Bronchus fibroblast of lung (primary cell): ENCODE measurements at places on chromosomes 6 and 20. TPM values are rescaled to one million over a fixed set of nuclear protein-coding genes. Genes with fewer than 3 reads are reported as not detected.

DOK5 gene
- total RNA-seq = 7.2 and 9.8 TPM in 2 replicates

ZKSCAN8 gene
- 5.2 and 5.5 TPM in 2 replicates for total RNA-seq

LRFN2 gene
- not detected in 2 replicates for total RNA-seq

C6orf52 gene
- total RNA-seq = 0.84 and 0.89 TPM in 2 replicates

ATP6V1G2 gene
- 1.2 and 2.7 TPM in 2 replicates for total RNA-seq

SAMD3 gene
- not detected in 2 replicates for total RNA-seq

IYD gene
- total RNA-seq = not detected in 2 replicates

TFAP2A gene
- not detected in 2 replicates for total RNA-seq

GPR6 gene
- not detected in 2 replicates for total RNA-seq

CSNK2B gene
- total RNA-seq = 316 and 357 TPM in 2 replicates

ARMC12 gene
- under 0.01 TPM in 1 of 2 replicates, not detected in the other for total RNA-seq

CFAP206 gene
- total RNA-seq = 0.15 and 0.17 TPM in 2 replicates

SLC24A3 gene
- total RNA-seq = under 0.01 TPM in 1 of 2 replicates, not detected in the other

ANKRD66 gene
- total RNA-seq = not detected in 2 replicates

FAM184A gene
- 0.17 and 0.45 TPM in 2 replicates for total RNA-seq

MYLK4 gene
- total RNA-seq = under 0.01 and 0.15 TPM in 2 replicates

IRF4 gene
- not detected in 2 replicates for total RNA-seq

LY6G6F gene
- not detected in 2 replicates for total RNA-seq

HEY2 gene
- total RNA-seq = not detected in 2 replicates

ARMH2 gene
- total RNA-seq = not detected in 2 replicates

OXT gene
- total RNA-seq = not detected in 2 replicates

OR2B6 gene
- total RNA-seq = not detected in 2 replicates

TMEM74B gene
- total RNA-seq = not detected in 2 replicates

ZNF512B gene
- total RNA-seq = 7.7 and 8.2 TPM in 2 replicates

MCHR2 gene
- not detected in 2 replicates for total RNA-seq

CD40 gene
- total RNA-seq = 3.3 and 4.4 TPM in 2 replicates

C6orf141 gene
- total RNA-seq = 1.6 and 2.0 TPM in 2 replicates

KIF13A gene
- total RNA-seq = 14.7 and 17.8 TPM in 2 replicates

SUMO4 gene
- total RNA-seq = 0.67 TPM in 1 of 2 replicates, not detected in the other

EHMT2 gene
- total RNA-seq = 38.7 and 39.8 TPM in 2 replicates

SPATA25 gene
- 0.15 TPM in 1 of 2 replicates, not detected in the other for total RNA-seq
